Endothelial cell of umbilical vein (primary cell): ENCODE measurements at places on chromosomes 1 and 21. TPM values are rescaled to one million over a fixed set of nuclear protein-coding genes. Genes with fewer than 3 reads are reported as not detected.
A peak's percentile ranks its signal among the peaks of the same experiment; 100 is the strongest.

DNA sequence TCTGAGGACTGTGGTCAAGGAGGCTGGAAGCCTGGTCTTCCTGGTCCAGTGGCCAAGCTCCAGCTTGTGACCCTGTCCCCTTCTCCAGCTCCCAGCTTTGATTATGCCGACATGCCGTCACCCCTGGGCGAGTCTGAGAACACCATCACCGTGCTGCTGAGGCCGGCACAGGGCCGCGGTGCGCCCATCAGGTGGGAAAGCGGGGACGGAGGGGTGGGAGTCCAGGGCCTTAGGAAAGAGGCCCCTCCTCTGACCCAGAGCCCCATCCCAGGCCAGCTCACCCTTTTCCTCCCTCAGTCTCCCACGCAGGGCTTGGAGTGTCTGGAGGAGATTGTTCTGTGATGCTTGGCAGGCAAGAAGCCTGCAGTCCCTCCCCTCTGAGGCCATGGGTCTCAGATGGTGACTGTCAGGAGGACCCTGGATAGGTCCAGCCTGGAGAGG lies 43.6 kb downstream of the PTPRU start:
- no peak overlapping the region for H3K4me3 ChIP-seq
- H3K4me1 ChIP-seq = no peaks in the 10 kb centered on the region
- no peaks in the 10 kb centered on the region for H3K27me3 ChIP-seq
- H3K27ac ChIP-seq = no peak overlapping the region

DNA sequence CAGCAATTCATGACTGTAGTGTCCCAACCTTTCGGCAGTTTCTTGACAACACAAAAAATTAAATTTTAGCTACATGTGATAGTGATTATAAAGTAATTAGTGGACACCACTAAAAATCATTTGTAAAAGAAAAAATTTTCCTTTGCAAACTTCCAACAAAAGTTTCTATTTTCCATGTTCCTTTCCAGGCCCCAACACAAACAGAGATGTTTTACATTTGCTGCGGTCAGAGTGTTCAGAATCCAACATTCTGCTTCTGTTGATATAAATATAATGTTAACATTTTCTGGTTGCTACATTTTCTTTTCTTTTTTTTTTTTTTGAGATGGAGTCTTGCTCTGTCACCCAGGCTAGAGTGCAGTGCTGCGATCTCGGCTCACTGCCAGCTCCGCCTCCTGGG lies 54.9 kb upstream of the WLS start:
- no peaks in the 10 kb centered on the region for H3K4me1 ChIP-seq
- H3K27ac ChIP-seq = no peak overlapping the region
- H3K27me3 ChIP-seq = no peaks in the 10 kb centered on the region
- H3K36me3 ChIP-seq = no peaks in the 10 kb centered on the region
- no peak for DNase-seq

GRCh38 chr1:115641762-115642167 lies at the start of gene VANGL1:
VANGL1 (plus strand) TSS chr1:115641970; CDS start chr1:115651414, 9,444 bp downstream.
- H3K27me3 ChIP-seq = peaks cover 6% of the 10 kb centered on the region
- H3K27ac ChIP-seq = peak within 1 kb of the TSS; percentile 37
- DNase-seq = peak; percentile 53
- no peaks in the 10 kb centered on the region for H3K36me3 ChIP-seq

- no peak for DNase-seq
- H3K27ac ChIP-seq = no peak overlapping the region
- H3K4me3 ChIP-seq = no peak overlapping the region
- H3K36me3 ChIP-seq = no peaks in the 10 kb centered on the region
- H3K27me3 ChIP-seq = no peaks in the 10 kb centered on the region
Measured at GRCh38 chr1:7611421-7612010, 159.6 kb upstream of the VAMP3 start.

Gene E2F2
- 0.83 and 1.1 TPM in 2 replicates for polyA plus RNA-seq

Gene PLA2G2F
- polyA plus RNA-seq = not detected in 2 replicates
